ENCODE measurements at places on chromosomes 4 and X.

DNA sequence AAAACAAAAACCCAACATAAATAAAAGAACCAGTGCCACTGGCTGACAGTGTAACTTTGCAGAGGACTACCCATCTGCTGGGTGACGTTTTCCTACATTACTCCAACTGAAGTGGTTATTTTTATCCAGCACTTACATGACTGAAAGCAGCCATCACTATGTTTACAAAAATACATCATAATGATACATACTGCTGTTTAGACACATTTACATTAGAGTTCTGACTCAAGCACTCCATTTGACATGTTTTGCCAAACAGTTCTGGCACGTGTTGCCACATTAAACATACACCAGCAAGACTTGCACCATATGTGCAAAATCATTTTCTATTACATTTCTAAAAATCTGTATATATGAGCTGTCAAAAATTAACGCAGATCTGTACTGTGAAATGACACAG, 39.6 kb downstream of the BEND4 start:
- DNase-seq: no peak

DNA sequence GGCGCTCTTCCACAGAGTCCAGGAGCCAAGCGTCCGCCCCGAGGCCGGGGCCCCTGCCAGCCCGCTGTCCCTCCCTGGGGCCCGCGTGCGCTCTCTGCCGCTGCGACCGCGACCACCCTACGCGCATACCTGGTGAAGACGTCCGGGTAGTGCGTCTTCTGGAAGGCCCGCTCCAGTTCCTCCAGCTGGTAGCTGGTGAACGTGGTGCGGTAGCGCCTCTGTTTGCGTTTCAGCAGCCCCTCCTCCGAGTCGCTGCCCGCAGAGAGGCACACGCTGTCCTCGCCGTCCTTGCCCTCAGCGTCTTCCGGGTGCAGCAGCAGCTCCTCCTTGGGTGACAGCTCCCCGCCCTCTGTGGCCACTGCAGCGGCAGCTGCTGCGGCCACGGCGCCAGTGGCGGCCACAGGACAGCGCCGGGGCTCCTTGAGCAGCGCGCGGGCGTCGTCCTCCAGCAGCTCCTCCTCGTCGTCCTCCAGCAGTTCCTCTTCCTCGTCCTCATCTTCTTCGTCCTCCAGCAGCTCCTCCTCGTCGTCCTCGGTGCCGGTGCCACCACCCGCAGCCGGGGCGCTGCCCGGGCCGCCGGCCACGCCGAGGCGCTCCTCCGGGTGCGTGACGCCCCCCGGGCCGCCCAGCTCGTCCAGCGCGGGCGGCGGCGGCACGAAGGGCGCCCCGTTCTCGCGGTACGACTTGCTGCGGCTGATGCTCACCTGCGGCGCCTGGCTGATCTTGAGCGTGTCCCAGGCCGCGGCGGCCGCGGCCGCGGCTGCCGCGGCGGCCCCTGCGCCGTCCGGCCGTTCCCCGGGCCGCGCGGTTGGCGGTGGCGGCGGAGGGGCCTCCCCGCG, 2.8 kb downstream of the ARX start:
- DNase-seq: no peak

DNA sequence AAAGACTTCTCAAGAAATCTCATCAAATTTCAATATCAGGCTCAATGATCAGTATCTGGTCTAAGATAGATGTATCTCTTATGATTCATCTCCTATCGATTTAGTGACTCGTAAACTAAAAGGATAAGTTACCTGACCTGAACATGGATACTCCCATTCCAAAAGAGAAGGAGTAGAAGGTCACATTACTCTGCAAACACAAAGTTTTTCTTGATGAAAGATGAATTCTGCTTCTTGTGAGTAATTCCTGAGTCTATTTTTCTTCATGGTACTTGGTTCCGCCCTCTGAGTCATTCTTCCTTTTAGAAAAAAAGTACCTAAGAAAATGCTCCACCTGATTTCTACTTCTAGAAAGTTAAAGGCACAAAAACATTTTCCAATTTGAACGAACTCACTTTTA, 223.1 kb upstream of the SLIT2 start:
- no peak for DNase-seq

DNA sequence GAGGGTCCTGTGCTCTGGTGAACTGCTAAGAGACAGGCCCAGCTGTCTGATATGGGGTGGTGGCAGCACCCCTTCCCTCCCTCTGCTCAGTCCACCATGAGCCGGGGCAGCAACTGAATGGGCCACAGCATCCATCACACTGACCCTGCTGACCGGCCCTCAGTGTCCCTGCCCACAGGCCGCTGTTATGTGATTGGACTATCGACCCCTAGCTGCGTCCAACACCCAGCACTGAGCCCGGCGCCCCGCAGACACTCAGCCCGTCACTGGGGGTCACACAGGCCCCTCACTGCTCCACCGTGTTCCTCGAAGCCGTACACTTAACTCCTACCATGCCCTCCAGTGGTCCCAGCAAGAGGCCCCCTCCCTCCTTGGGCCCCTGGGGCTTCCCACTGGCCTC, 88.8 kb upstream of the PSAPL1 start:
- DNase-seq: no peak

DNA sequence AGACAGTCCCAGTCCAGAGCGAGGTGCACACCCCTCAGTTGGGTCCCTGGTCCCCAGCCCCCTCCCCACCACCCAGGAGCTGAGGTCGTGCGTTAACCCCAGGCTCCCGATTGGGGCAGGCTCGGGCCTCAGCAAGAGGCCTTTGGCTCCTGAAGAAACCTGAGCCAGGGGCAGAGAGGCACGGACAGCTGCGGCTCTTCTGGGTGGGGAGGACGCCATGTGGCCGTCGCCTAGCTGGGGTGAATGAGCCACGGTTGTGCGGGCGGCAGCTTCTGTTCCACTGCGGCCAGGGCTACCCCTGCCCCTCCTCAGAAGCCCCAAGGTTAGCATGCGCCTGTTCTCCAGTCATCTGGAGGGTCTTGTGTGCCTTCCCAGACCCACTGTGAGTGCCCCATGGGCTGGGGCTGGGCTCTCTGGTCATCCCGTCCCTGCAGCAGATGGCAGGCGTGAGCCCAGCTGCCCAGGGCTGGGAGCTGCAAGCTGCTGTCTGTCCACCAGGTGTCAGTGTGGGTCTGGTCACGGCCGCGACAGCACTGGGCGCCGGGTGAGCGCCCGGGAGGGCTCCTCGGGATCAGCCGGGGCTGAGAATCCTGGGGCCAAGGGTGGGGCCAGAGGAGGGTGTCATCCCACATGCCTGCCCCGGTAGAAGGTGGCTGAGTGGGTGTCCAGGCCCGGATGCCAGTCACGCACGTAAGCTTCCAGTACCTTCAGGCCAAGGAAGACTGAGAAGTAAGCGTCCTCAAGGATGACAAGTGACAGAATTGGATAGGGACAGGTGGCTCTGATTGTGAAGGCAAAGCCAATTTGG, 21.9 kb downstream of the ATP2B3 start:
- peak; percentile 20 for DNase-seq

DNA sequence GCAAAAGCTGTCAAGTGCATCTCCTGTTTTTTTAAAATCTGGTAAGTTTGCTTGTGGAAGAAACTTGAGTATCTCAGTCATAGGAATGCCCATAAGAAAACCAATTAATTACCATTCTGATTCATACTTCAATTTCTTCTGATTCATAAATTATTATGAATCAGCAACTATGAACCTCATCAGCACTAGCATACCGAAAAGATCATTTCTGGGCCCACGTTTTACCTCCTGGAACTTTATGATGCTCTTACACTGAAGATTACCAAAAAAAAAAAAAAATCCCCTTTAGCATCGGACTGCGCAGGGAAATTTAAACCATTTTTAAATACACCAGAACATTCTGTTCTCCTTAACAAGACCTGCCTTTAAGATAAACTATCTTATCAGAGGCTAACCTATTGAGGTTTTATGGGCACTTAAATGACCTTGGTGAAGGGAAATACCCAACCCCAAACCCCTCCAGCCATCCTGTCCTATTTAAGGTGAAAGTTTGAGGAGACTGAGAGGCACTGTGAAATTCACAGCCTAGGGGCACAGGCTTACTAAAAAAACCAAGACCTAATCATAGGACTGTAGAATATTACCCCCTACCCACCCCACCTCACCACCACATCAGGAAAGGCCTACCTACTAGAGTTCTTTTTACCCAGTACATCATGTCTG, 38.2 kb upstream of the ABCG2 start:
- no peak for DNase-seq

- no peak for DNase-seq
Measured at GRCh38 chr4:127685292-127685691, 44.9 kb upstream of the SLC25A31 start.

- no peak for DNase-seq
Measured at GRCh38 chrX:11881485-11882170, 123.6 kb downstream of the MSL3 start.

DNA sequence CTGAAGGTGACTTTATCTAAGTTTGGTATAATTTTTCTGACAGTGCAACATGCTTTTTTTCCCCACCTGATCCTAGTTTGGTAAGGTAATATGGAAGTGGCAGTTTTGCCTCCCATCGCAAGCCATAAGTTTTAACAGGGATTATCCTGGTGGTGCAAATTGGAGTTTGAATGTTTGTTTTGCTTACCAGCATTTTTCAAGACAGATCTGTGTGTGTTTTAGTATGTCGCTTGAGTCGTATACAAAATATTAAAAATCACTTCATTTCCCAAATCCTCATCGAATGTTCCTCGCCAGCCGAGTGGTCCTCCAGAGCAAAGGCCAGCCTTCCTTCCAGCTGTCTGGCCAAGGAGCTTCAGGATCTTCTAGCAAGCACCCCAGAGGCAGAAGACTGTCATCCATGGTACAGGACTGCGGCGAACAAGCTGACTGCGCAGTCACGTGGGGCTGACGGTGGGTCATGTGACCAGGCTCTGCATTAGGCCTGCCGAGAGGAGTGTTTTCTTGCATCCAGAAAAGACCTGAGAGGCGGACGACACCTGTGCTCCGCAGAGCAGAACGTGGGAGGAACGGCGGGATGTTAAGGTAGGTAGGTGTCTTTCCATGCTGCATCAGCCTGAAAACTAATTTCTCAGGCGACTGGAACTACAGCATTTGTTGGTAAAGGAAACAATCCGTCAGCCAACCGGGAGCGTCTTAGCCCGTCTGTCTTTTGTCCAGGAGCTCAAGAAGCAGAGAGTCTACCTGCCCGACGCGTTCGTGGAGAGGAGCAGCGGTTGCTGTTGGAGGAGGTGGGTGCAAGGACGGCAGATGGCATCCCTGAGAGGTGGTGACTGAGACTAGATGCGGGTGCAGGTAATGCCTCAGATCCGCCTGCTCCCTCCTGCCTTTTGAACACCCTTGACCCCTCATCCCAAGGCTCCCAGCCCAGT, at the start of gene GPRASP3:
TSS of gene GPRASP3 (plus strand) at position 507 of the 932 bp plus-strand sequence. CDS start 28,253 bp downstream, outside the sequence.
- peak; percentile 56 for DNase-seq

DNA sequence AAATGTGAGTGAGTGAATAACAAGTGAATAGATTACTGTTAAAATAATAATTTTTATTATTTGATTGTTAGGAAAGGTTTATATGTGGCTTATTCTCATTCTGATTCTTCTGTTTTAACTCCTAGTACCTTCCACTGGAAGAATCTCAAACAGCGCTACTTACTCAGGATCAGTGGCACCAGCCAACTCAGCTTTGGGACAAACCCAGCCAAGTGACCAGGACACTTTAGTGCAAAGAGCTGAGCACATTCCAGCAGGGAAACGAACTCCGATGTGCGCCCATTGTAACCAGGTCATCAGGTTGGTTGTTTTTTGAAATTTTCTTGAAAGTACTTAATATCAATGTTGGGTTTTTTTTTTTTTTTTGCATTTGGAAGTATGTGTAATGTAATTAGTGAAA, 117.6 kb upstream of the BMPR1B start:
- no peak for DNase-seq
